ENCODE measurements at places on chromosomes 6 and 20.

DNA sequence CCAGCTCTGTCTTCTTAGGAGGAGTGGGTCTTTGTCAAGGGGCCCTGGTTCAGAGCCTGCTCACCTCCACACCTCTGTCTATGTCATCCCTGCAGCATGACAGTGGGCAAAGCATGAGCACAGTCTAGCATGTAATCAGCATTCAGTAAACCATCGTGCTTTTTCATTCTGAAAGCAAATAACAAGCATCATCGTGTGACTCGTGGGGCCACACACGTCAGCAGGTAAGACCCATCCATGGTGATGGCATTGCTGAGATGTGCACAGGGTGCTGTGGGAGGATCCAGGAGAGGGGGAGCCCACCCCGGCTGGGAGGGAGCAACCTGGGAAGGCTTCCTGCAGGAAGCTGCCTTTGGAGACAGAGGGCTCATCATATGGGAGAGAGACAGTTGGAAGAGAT lies 106.7 kb downstream of the TMEM242 start:
- no peak for DNase-seq

GRCh38 chr20:57409672-57410397 lies 18.6 kb downstream of the RBM38 start:
- DNase-seq: no peak

- DNase-seq: no peak
These were observed 429.0 kb downstream of the BMP2 start for GRCh38 chr20:7196481-7196880.

DNA sequence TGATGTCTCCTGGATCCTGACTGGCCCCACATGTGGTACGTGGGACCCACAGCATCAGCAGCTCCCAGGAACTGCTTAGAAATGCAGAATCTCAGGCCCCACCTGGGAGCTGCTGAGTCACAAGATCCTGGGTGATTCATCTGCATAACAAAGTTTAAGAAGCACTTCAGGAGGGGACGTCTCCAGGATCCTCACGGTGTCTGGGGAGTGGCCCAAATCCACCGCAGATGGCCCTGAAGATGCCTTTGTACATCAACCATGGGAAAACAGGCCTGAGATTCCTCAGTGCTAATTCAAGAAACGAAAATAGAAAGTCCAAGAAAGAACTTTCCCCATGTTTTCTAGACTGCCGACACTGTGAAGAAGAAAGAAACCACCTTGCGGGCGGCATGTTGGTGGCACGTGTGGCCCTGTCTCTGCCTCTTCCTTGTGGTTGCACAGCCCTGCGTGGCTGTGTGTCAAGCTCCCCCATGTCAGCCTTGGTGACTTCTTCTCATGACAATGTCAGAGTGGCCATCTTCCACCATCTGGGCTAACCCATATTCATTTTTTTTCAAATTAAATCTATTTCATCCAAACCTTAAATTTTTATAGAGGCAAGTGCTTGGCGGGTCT lies 26.1 kb downstream of the RRBP1 start:
- DNase-seq: no peak

DNA sequence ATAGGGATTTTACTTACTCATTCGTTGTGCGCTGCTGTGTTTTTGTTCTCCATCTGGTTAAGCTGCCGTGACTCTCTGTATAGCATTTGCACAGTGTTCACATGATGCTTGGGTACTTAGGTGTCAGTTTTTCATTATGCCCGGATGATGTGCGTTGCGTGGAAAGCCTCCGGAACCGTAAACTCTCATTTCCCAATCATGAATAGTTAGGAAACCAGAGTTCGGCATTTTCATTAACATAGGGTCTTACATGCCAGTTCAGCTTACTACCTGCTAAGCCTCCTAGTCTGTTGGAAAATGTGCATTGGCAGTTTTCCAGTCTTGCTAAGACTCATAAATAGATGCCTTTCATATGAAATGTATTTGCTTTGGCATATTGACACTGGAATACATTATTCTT lies 483.4 kb upstream of the FLRT3 start:
- no peak for DNase-seq

Measured in NCI-H524 (cell line).